ENCODE measurements at places on chromosomes 16 and 17.

DNA sequence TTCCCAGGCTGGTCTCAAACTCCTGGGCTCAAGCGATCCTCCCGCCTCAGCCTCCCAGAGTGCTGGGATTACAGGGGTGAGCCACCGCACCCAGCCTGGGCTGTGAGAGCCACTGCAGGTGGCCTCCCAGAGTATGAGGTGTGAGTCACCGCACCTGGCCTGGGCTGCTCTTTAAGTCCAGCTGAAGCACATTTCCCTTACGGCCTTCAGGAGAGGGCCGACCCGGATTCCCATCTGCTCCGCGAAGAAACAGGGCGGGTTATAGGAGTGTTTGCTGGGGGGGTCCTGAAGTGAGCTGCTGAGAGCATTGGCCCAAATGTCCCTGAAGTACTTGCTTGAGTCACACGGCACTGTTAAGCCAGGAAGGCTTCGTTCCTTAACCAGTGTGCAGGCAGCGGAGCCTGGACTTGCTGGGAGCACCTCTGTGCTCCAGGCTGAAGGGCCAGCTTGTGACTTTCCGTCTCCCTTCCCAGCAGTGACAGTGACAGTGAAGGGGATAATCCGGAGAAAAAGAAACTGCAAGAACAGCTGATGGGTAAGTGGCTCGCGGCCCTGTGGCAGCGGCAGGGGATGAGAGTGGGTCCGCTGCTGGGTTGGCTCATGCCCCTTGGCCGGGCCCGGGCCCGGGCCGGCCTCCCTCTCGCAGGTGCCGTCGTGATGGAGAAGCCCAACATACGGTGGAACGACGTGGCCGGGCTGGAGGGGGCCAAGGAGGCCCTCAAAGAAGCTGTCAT is 7.2 kb downstream of the VPS4A start:
- no peak for DNase-seq

DNA sequence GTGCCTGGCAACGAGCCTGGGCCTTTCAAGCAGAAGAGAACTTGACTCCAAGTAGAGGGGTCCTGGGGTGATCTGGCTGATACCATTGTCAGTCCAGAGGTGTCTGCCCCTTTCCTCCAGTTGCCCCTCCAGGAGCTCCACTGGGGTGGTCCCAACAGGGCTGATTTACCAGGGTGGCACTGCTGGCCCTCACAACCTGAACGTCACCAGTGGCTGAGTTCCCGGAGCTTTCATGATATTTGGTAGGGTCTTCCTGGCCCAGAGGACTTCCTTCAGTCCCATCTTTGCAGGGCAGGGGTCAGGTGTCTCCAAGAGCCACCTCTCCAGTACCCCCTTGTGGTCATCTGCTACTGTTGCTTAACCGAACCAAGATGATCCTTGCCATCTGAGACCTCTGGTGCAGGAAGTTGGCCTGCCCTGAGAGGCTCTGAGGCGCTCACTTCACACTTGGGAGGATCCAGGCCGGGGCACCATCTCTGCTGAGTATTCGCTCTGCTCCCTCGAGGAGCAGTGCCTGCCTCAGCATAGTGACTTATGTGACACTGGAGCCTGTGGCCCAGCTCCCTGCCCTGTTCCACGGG is 3.5 kb downstream of the LIMD2 start:
- no peak for DNase-seq

DNA sequence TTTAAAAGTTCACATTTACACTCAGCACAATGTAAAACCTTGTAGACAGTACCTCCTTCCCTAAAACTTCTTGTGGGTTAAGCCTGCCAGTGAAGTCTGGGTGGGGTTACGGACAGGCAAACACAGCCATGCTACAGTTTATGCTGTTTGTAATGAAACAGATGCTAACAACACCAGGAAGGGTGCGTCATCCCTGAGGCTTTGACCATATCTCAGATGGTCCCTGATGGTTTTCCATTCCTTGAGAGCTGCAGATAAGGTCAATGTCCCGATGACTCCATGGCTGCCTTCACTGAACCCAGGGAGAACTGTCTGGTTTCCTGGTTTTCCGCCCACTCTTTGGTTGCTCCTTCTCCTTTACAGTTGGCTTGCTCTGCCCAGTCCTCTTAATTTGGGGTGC is 29.1 kb downstream of the GAS7 start:
- no peak for DNase-seq

DNA sequence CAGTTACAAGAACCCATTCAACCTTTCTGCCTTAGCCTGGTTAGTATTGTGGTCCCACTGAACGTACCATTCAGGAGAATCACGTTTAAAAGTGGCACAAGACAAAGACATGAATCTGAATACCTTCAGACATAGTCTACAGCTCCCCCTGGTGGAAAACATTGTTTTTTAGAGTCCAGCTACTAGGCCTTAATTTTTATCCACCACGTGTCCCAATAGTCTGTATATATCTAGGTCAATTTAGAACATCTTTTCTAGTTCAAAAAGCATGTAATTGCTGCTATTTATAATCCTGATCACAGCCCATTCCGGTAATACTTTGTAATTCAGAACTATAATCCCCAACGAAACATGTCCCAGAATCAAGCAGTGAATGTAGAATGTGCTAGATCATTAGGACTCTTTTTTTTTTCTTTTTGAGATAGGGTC is 13.7 kb upstream of the GUCY2D start:
- DNase-seq: peak; percentile 73

GRCh38 chr17:44448412-44448811 is 54.8 kb downstream of the GPATCH8 start:
- DNase-seq: no peak

DNA sequence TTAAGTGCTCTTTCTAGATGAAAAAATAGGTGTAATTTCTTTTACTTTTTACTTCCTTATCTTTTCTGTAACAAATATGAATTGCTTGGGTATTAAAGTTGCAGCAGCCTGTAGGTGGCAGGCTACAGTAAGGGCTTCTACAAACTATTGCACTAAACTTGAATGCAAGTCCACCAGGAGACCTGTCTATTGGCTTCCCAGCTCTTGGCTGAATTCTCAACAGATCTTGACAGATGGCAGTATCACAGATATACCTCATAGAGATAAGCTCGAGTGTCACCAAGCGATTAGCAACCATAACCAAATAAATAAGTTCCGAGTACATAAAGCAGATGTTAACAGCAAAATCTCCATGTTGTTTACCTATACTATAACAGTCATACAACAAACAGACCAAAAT is 5.9 kb downstream of the BBS2 start:
- DNase-seq: peak; percentile 2

DNA sequence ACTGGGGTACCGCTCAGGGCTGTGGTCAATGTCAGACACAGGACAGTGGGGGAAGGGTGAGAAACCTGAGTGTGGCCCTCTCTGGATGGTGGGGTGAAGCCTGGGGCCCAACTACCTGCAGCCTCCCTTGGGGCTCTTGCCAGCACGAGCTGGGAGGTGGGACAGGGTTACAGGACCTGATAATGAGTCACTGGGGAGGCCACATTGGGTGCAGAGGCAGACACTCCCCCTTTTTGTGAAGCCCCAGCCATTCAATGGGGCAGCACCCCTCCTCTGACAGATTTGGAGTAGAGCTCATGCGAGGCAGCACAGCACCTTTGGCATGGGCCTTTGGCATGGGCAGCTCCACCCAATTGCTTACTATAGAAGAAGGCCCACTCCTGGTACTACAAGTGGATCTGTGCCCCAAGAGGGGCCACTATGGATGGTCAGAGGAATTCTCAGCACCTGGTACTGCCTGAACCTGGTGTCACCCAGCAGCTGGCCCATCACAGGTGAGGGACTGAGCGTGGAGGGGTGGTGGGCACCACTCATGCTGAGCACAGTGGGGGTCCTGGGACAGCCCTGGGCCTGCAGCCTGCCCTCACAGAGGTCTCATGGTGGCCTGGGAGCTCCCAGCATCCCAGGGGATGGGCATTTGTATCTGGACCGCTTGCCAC is 45.2 kb upstream of the SMPD3 start:
- no peak for DNase-seq

DNA sequence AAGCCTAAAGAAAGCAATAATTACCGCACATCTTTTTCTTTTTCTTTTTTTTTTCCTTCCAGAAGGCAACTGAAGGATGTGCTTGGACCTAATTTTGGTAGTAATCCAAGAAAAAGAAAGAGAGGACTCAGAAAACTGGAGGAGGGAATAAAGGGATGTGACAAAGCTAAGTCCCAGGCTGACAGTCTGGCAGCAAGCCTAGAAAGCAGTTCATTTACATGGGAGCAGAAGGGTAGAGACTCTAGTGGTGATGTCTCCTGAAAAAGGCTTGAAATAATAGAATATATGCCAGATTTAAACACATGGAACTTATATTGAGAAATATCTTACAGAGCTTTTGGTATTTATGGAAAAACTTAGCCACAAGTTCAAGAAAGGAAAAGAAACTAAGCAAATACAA is 101.0 kb upstream of the SHISA6 start:
- no peak for DNase-seq

DNA sequence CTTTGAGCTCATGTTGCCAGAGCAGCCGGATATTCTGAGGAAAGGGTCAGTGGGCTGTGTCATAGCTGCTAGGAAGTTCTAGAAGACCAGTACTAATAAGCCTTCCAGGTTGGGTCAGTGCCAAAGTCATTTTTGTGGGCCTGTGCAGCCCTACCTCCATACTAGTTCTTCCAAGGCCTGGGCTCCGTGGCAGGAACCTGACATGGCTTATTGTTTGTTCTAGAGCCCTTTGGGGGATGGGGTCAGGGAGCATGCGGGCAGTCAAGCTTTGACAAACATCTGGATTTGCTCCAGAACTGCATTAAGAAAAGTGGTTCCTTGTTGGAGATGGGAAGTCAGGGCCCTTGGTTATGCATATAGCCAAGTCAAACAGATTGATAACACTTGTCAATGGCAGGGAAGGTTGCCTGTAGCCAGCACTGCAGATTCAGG is 7.6 kb downstream of the ALKBH5 start:
- no peak for DNase-seq

DNA sequence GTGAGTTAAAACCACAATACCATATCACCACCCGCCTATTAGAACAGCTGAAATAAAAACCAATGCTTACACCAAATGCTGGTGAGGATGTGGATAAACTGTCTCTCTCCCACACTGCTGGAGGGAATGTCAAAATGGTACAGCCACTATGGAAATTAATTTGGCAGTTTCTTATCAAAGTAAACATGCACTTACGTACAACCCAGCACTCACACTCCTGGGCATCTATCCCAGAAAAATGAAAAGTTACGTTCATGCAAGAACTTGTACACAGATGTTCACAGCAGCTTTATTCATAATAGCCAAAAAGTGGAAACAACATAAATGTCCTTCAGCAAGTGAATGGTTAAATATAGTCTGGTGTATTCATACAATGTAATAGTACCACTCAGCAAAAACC is 173.2 kb upstream of the MYOCD start:
- DNase-seq: no peak
